ENCODE measurements at places on chromosomes 12 and 14.

DNA sequence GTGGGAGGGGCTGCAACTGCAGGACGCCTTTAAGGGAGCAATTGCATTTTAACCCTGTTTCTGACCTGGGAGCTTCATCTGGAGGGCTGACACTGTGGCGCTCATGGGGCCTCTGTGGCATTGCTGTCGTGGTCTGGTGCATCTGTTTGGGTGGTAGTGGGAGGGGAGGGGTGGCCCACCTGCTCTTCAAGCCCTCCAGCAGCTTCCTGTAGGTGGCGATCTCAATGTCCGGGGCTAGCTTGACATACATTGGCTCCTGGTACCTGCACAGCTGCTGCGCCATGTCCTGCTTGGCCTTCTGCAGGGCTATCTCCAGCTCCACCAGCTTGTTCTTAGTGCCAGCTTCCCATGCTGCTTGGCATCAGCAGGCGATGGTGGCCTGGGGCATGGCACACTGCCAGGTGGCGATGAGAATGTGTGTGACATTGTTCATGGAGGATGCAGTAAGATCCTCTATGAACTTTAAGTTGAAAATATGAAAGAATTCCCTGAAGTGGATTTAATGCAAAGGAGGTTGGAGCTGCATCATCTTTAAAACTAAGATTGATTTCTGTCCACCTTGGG is 7.7 kb upstream of the KRT82 start:
- no peak for DNase-seq

DNA sequence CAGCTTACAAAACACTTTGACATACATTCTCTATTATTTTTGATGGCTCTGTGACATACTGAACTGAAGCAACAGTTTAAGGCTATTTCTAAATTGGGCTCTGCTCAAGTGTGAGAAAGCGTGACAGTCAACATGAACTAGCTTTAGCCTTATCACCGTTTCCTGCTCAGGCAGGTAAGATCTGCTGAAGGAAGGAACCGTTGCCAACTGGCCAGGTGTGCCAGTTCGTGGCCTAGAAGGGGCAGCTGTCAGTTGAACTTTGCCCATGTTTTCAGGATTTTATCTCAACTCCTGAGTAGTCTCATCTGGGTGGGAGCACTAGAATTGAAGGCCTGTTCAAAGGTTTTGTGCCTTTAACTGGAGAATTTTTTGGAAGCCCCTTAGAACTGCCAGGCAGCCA is 79.5 kb downstream of the ETV6 start:
- peak; percentile 83 for DNase-seq

DNA sequence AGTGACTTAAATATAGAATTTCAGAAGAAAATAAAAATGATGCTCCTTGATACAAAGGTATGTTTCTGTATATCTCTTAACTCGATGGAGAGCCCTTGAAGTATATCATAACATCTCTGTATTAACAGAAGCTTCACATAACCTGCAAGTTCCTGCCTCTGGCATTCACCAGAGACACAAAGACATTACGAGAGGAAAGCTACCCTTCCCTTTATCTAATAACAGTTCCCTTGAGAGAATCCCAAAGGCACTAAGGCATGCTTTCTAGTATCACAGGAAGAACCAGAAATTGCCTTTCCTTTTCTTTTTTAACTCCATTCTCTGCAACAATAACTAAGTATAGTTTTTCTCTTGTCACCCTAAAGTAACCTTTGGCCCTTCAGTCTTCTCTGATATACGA is 164.5 kb downstream of the MGAT4C start:
- DNase-seq, result no peak

DNA sequence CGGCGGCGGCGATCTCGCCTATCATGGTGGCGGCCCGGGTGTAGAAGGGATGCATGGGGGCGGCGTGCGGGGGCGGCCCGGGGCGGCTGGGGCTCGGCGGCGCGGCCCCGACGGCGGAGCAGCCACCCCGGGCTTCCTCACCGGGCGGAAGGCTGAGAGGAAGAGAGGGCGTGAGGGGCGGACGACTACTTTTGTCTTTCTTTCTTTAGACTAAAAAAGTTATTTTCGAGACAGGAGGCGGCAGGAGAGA is 240 bp downstream of the BTG1 start:
- DNase-seq, result no peak

- DNase-seq, result no peak
These were observed 274.7 kb downstream of the SLC6A15 start for GRCh38 chr12:84637926-84638325.

DNA sequence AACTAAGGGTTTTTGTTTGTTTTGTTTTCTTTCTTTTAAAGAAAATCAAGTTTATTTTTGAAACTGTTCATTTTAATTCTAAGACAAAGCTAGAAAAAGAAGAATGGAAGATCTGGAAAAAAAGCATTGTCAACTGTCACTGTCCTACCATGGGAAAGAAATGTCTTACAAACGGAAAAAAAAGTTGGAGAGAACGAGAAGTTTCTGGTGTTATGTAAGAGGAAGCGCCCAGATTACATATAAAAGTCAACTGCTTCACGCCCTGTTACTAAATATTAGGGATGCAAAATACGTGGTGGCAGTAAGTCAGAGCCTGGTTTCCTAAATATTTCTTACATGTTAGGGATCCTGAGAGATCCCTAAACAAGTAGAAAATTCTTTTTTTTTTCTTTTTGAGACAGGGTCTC is 14.3 kb upstream of the FBXL14 start:
- DNase-seq, result no peak

DNA sequence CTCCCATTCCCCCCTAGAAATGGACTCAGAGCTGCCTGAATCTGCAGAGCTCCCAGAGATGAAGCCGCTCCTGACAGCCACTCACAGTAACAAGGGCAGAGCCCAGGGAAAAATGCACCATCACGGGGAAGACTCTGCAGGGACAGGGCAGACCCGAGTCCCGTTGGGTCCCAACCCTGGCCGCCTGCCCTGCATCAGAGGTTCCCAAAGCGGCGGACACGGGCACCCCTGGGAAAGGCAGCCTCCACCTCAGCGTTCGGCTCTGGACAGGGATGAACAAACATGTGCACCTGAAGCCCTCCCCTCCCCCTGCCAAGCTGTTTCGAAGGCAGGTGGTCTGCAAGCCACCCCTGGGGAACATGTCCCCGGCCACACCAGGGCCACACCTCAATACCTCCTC is 320.4 kb downstream of the ADGRD1 start:
- DNase-seq, result no peak

GRCh38 chr12:12210983-12211382 is 55.9 kb downstream of the LRP6 start:
- no peak for DNase-seq

- DNase-seq, result no peak
These were observed 58.8 kb downstream of the PPP2R5C start for GRCh38 chr14:101820283-101820798.

Measured in stomach (tissue), 19 donors.